Activated CD4-positive, CD25-positive, alpha-beta regulatory T cell treated with anti-CD3 and anti-CD28 coated beads, Interleukin-2, amount 50 U/mL, for 16 hours (primary cell): ENCODE measurements at places on chromosomes 6 and 20.

DNA sequence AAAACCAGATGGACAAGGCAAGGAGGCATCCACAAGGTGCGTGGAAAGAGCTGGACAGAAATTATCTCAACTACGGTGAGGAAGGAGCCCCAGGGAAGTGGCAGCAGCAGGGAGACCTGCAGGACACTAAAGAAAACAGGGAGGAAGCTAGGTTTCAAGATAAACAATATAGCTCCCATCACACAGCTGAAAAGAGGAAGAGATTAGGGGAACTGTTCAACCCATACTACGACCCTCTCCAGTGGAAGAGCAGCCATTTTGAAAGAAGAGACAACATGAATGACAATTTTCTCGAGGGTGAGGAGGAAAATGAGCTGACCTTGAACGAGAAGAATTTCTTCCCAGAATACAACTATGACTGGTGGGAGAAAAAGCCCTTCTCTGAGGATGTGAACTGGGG, 26.8 kb downstream of the TRMT6 start:
- no peak for DNase-seq

- no peak for DNase-seq
Measured at GRCh38 chr20:2417213-2417541, 36.5 kb downstream of the TGM6 start.

- no peak for DNase-seq
Measured at GRCh38 chr6:36402481-36402880, 15.0 kb upstream of the ETV7 start.

- DNase-seq = no peak
Measured at GRCh38 chr20:40506537-40506939, 182.5 kb downstream of the MAFB start.

DNA sequence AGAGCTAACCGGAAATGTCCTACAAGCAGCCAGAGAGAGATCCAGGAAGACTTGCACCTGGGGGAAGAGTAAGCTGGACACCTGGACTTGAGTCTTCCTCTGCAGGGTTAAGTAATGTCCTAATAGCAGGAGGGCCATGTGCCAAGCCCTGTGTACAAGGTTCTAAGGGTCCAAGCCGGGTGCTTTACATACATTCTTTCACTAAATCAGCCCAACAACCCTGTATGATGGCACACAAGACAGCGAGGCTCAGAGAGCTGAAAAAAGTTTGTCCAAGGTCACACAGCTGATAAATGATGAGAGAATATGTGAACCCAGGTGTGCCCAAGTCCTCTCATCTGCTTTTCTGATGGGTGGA, 215.1 kb upstream of the CDYL start:
- no peak for DNase-seq

DNA sequence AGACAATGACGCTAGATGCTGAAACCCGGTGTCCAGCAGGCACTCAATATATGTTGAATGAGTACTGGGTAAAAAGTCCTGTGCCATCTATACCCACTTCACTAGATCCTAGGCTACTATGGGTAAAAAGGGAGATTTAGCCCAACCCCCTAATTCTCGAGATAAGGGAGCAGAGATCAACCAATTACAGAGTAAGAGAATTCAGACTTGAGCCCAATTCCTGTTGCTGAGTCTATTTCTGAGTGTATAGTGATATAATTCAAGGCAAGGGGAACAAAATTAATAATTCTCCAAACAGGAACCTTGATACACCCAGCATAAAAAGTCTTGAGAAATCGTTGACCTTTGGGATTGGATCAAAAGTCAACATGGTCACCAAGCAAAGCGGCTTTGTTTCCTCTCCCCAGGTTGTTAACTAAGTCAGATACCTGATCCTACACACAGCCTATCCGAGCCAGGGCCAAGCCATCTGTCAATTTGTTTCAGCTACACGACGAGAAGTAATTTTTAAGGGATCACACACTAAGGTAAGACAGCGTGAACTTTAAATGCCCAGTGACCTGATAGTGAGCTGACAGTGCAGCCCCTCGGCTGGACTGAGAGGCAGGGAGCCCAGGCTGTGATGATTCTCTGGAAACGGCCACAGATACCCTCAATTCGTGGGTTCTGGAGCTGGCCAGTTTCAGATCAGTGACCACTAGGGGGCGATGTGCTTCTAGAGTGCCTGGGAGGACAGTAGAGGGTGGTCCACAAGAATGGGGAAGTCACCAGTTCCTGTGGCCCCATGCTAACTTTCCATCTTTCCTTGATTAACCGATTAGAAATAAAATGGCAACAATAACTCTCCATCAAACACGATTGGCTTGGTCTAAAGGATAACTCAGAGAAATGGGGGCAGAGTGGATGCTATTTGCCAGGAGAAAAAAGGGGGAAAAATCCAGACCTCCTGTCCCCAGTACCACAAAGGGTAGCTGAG, 46.2 kb downstream of the SLC22A23 start:
- DNase-seq = peak; percentile 23

- DNase-seq = no peak
Measured at GRCh38 chr6:2970753-2971419, 481 bp downstream of the SERPINB6 start.

DNA sequence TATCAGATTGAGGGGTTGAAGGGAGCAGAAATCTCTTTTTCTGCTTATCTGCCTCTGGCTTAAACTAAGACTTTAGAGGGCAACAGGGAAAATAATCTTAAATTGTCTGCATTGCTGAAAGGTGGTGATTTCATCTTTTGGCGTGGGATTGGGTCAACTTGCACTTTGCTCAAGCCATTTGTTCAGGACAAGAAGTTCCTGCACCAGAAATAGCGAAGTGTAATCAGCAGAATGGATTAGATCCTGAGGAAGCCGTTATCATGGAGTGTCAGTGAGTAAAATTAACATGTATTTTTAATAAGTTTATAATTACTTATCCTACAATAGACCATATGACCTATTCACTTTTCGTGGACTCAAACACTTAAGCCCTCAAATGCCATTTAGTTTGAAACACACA, 249.3 kb downstream of the CD83 start:
- no peak for DNase-seq

- DNase-seq = no peak
Measured at GRCh38 chr20:57656252-57656820, 36.1 kb upstream of the ZBP1 start.

DNA sequence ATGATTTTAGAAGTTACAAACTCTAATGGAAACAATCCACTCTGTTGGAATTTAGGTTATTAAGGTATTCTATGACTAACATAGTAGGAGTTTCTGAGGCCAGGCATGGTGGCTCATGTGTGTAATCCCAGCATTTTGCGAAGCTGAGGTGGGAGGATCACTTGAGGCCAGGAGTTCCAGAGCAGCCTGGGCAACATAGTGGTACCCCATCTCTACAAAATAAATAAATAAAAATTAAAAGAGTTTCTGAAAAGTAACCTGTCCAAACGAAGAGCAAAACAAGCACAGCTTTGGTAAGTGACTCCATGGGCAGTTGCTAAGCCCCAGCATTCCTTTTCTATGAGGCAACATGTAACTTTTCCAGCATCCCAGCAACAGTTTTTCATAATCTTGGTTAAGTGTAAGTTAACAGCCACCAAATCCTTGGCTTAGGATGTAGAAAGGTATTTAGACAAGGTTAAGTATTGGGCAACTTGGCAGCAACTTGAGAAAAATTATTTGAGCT, 86.3 kb downstream of the SOX4 start:
- no peak for DNase-seq

DNA sequence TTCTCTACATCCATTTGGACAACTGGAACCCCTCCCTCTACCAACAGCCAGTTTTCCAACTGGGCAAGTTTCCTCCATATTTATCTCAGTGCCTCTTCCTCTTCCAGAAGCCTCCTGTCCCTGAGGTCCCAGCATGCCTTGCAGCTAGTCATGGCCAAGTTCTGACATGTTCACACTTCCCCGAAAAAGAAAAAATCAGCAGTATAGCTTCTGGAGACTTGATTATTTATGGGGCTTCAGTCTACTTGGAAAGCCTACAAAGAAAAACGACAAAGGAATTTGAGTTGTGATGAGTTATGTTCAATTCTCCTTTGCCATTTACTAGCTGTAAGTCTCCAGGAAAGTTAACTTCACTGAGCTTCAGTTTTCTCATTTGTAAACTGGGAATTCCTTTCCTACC, 406.5 kb downstream of the MAFB start:
- no peak for DNase-seq

- peak; percentile 44 for DNase-seq
Measured at GRCh38 chr6:106510090-106510970, 119.0 kb downstream of the RTN4IP1 start.
